ENCODE measurements at places on chromosomes 1 and 21. TPM values are rescaled to one million over a fixed set of nuclear protein-coding genes. Genes with fewer than 3 reads are reported as not detected.
A peak's percentile ranks its signal among the peaks of the same experiment; 100 is the strongest.

Gene ALX3
- total RNA-seq = not detected

Gene MSH4
- total RNA-seq = 0.17 TPM

Gene SPRR4
- total RNA-seq = not detected

Gene AMY2A
- not detected for total RNA-seq

Gene TDRD5
- total RNA-seq = 0.12 TPM

Gene HES3
- not detected for total RNA-seq

- no peak for DNase-seq
- H3K36me3 ChIP-seq = no peaks in the 10 kb centered on the region
- H3K27me3 ChIP-seq = no peaks in the 10 kb centered on the region
- no peak overlapping the region for H3K27ac ChIP-seq
These were observed 81.1 kb downstream of the DSCAM start for GRCh38 chr21:40765811-40766210.

- no peaks in the 10 kb centered on the region for H3K27me3 ChIP-seq
- H3K4me3 ChIP-seq = no peak overlapping the region
- peaks cover 67% of the 10 kb centered on the region for H3K36me3 ChIP-seq
- DNase-seq = no peak
These were observed 38.8 kb downstream of the CD160 start for GRCh38 chr1:145758116-145758515.

DNA sequence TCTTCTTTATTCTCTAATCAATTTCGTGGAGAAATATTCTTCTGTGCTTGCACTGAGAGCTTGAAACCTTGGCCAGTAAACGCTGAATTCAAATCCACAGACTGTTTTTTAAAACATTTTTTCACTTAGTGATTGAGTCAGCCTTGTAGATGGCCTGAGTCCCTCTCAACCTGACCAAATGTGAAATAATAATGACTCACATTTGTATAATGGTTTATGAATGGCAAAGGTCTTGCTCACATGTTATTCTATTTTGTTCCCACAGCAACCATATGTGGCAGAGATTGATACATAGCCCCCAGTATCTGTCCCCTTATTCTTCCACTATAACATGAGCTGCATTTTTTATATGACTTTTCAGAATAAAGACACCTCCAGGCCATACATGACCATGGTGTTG is 47.8 kb upstream of the CCDC190 start:
- no peaks in the 10 kb centered on the region for H3K27me3 ChIP-seq
- H3K4me1 ChIP-seq = peaks cover 26% of the 10 kb centered on the region
- H3K4me3 ChIP-seq = no peak overlapping the region
- DNase-seq = peak; percentile 77
- H3K27ac ChIP-seq = peak overlapping the region; percentile 94
- H3K36me3 ChIP-seq = no peaks in the 10 kb centered on the region

DNA sequence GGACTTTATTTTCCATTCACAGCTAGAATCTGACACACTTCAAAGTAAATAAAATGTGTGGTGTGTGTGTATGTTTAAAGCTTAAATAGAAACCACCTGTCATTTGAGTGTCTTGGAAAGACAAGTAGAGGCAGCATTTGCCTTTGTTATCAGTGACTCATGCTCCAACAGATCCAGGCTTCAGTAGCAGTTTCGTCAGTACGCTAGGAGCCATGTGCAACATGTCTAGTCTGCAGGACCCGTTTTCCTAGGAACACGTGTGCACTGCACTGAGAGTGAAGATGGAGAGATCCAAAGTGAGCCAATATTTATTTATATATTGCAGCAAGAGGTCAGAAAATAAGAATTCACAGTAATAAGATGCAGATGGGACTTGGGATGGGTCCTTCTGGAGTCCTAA is 41.8 kb downstream of the SGIP1 start:
- H3K4me1 ChIP-seq = peaks cover 17% of the 10 kb centered on the region
- no peaks in the 10 kb centered on the region for H3K27me3 ChIP-seq
- no peak overlapping the region for H3K27ac ChIP-seq
- DNase-seq = peak; percentile 51
- H3K4me3 ChIP-seq = no peak overlapping the region

GRCh38 chr21:42413500-42413899 is 9.8 kb downstream of the UBASH3A start:
- peaks cover 5% of the 10 kb centered on the region for H3K4me1 ChIP-seq
- H3K27me3 ChIP-seq = no peaks in the 10 kb centered on the region
- no peak overlapping the region for H3K27ac ChIP-seq
- H3K36me3 ChIP-seq = no peaks in the 10 kb centered on the region
- DNase-seq = no peak

- no peaks in the 10 kb centered on the region for H3K27me3 ChIP-seq
- no peaks in the 10 kb centered on the region for H3K36me3 ChIP-seq
- no peak overlapping the region for H3K4me3 ChIP-seq
- no peak overlapping the region for H3K27ac ChIP-seq
These were observed 48.5 kb upstream of the ZNF644 start for GRCh38 chr1:91070298-91070697.

- peaks cover 99% of the 10 kb centered on the region for H3K36me3 ChIP-seq
- H3K27me3 ChIP-seq = no peaks in the 10 kb centered on the region
- no peak overlapping the region for H3K4me3 ChIP-seq
- DNase-seq = peak; percentile 34
These were observed 22.3 kb upstream of the SNRPE start for GRCh38 chr1:203839081-203839480.

GRCh38 chr21:32456497-32456918 is 44.0 kb downstream of the EVA1C start:
- H3K36me3 ChIP-seq = peaks cover 34% of the 10 kb centered on the region
- no peak overlapping the region for H3K4me3 ChIP-seq
- peak overlapping the region; percentile 79 for H3K27ac ChIP-seq

DNA sequence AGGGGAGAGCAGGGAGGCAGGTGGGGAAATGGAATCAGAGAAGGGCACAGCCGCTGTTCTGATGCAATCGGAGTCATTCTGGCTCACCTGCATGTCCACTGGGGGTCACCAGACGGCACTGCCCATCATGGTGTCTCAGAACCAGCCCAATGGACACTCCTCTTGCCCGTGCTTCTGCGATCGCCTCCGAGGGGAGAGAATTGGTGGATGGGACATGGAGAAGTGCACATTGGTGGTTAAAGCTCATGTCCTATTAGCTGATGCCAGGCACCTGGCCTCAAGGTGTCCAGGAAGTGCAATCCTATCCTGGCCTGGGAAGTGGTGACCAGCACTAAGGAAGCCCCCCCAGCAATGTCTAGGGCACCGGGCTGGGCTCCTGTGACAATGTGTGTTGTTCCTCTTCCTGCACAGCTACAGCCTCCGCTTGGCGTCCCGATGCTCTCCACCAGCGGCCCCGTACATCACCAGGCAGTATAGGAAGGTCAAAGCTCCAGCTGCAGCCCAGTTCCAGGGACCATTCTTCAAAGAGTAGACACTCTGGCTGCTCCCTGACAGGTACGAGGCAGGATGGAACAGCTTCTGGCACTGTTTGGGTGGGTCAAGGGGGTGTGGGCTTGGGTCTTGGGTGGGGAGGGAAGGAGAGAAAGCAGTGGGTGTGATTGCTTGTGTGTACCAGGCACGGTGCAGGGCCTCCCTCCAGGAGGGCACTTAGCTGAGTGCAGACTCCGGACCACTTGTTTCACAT is 116.2 kb downstream of the PRDM2 start:
- no peak overlapping the region for H3K4me3 ChIP-seq
- H3K36me3 ChIP-seq = no peaks in the 10 kb centered on the region

DNA sequence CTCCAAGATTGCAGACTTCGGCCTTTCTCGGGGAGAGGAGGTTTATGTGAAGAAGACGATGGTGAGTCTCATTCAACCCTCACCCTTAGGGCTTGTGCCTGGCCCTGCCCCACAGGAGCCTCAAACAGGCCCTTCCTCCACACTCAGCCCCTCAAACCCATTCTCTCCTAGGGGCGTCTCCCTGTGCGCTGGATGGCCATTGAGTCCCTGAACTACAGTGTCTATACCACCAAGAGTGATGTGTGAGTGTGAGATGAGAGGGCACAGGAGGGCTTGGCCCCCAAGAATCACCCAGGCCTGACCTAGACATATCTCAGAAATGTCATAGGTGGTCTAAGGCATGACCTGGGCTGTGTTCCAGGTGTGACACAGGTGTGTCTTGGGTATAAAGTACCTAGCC is 18.3 kb upstream of the MPL start:
- no peaks in the 10 kb centered on the region for H3K27me3 ChIP-seq
- peaks cover 1% of the 10 kb centered on the region for H3K36me3 ChIP-seq
- DNase-seq = no peak
- no peak overlapping the region for H3K4me3 ChIP-seq

GRCh38 chr1:178643831-178644230 is 81.2 kb upstream of the RALGPS2 start:
- H3K27ac ChIP-seq = no peak overlapping the region
- no peaks in the 10 kb centered on the region for H3K27me3 ChIP-seq
- no peak for DNase-seq
- peaks cover 8% of the 10 kb centered on the region for H3K4me1 ChIP-seq
- H3K4me3 ChIP-seq = no peak overlapping the region
- H3K36me3 ChIP-seq = no peaks in the 10 kb centered on the region

DNA sequence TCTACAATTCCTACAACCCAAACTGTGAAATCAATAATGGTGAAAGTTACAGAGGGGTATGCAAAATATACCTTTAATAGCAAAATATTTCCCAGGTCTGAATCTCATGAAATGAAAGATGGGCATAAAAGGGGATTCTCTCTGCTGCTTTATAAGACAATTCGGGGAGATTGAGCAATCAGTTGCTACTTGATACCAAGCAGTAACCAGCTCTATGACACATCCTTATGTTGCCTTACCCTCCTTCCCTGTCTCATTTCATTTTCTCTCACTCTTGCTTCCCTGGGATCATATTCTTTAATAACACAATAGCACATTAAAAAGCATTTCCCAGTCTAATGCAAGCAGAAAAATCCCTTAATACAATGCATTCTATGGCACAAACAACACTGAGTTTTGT is 29.0 kb downstream of the ZSWIM5 start:
- H3K4me1 ChIP-seq = peaks cover 5% of the 10 kb centered on the region
- no peaks in the 10 kb centered on the region for H3K36me3 ChIP-seq
- no peak overlapping the region for H3K27ac ChIP-seq
- peak; percentile 65 for DNase-seq
- H3K4me3 ChIP-seq = no peak overlapping the region

- peaks cover 11% of the 10 kb centered on the region for H3K4me1 ChIP-seq
- H3K27ac ChIP-seq = no peak overlapping the region
- H3K27me3 ChIP-seq = no peaks in the 10 kb centered on the region
These were observed 182.9 kb downstream of the NTNG1 start for GRCh38 chr1:107323784-107324183.

DNA sequence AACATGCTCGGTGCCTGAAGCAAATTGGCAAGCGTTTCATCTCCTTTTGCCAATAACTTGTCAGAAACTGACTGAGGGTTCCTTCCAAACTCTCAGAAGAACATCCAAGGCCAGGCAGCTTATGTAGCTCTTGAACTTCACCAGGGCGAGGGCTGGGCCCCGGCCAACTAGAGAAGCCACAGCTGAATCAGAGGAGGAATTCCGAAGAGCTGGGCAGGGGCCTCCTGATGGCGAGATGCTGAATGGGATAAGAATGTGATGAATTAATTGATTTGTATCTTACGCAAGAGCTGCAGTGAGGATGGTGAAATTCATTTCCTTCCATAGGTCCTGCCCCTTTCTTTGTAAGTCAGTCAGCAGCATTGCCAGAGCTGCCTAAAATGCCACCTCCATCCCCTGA is 345.8 kb downstream of the KIF26B start:
- peak; percentile 99 for DNase-seq
- H3K4me1 ChIP-seq = peaks cover 20% of the 10 kb centered on the region
- no peak overlapping the region for H3K4me3 ChIP-seq
- H3K27me3 ChIP-seq = peaks cover 24% of the 10 kb centered on the region
